ENCODE measurements at places on chromosomes 7 and 10.

- no peak for DNase-seq
Measured at GRCh38 chr7:110808361-110808760, 282.6 kb upstream of the LRRN3 start.

DNA sequence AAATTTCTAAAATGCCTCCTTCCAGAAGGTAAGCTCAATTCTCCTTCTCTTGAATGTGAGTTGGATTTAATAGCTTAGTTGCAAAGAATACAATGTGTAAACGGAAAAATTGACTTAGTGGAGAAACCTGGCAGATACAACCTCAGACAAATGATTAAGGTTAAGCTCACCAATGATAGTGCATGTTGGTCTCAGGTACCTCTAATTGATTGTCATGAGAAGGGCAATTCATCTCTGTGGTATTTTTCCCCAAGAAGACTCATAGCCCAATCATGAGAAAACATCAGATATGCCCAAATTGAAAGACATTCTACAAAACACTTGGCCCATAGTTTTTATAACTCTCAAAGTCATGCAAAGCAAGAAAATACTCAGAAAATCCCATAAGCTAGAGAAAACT lies 36.2 kb upstream of the TMEM106B start:
- DNase-seq: no peak

DNA sequence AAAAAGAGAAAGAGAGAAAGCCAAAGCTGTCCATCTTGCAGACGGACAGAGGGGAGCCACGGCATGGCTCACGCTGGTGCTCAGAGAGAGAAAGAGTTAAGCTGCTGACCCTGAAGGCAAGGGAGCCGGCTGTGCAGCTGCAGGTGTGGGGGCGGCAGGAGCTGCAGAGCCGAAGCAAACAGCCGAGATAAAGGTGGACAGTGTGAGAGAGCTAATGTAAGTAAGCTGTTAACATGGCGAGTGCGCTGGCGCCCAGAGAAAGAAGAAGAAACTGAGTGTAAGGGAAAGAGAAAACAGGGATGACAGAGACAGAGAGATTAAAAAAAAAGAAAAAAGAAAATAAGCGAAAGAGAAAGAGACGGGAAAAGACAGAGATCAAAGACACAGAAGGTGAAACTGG lies 18.2 kb downstream of the COL17A1 start:
- no peak for DNase-seq

DNA sequence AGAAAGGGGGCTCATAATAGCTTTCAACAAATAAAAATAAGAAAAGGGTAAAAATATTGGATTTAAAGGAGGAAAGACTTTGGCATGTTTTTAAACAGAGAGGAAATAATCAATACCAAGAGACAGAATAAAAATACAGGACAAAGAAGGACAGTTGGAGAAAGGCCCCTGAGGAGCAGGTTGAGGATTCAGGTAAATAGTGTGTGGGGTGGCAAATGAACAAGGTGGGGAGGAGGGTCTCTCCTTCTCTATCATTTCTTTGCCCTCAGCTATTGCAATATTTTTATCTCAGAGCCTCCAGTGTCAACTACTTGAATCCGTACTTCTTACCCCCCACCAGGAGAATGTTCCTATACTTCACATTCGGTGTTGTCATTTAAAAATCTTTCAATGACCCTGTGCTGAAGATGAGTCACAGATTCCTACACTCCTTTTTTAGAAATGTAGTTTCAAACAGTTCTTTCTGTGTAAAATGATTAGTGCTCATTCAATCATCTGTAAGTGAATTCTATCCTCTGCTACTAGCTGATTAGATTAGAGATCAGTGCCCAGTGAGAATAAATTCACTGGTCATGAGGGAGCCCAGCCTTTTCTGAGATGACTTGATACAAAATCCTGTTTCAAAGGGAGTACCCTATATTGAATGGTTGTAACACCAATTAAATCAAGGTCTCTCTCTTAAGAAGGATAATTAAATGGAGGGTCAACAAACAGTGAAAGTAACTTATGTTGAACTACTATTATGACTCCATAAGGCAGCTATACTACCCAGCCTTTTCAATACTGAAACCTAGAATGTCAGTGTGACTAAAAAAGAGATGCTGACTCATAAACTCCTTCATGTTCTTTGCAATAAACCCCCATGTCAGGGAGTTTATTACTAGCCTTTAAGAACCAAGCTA lies 50.4 kb upstream of the WNT16 start:
- no peak for DNase-seq

- no peak for DNase-seq
Measured at GRCh38 chr7:19203686-19204085, 58.5 kb upstream of the FERD3L start.

DNA sequence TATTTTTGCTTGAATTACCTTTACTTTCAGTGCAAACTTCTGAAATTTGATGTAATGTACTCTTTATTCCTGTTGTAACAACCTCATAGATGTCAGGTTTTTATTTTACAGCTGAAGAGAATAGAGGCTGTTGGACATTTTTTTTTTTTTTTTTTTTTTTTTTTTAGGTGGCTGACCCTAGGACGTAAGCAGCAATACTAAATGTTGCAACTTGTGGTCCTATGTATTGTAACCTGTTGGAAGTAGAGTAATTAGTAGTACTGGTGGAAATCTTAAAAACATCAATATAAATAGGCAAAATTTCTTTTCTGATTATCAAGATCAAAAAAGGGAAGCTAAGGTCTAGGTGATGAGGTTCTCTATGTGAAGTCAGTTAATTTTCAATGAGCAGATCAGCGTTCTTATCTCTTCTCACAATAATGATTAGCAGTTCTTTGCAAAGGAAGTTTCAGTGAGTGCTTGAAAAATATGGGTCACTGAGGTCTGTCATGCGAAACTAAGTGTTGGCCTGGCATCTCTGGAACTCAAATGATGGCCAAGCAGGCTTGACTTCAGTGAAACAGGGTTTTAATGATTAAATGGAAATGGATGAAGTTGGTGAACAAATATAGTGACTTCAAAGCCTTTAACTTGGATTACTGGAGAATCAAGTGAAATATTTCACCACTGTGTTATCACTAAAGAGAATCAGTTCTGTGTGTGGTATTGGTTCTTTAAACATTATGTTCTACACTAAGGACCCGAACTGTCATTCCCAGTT lies 42.7 kb downstream of the BICC1 start:
- no peak for DNase-seq

- DNase-seq: no peak
Measured at GRCh38 chr10:132497063-132497680, 40.4 kb upstream of the INPP5A start.

GRCh38 chr7:22194658-22195273 lies 162.2 kb downstream of the RAPGEF5 start:
- DNase-seq: no peak

GRCh38 chr7:98085674-98086073 lies 21.0 kb upstream of the LMTK2 start:
- DNase-seq: peak; percentile 7

GRCh38 chr7:117767951-117768350 lies 105.3 kb downstream of the CTTNBP2 start:
- DNase-seq: no peak

GRCh38 chr7:125316466-125316865 lies 386.8 kb upstream of the POT1 start:
- no peak for DNase-seq

DNA sequence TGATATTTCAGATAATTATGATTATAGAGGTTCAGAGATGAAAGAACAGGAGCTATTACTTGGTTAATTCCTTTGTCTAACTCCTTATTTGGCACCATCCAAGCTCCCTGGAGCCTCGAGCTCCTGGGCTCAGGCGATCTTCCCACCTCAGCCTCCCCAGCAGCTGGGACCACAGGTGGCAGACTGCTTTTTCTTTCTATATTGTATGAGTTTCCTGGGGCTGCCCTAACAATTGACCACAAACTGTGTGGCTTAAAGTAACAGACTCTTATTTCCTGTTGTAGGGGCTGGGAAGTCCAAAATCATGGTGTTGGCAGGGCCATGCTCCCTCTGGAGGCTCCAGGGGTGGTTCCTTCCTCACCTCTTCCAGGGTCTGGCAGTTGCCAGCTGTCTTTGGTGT lies 163.3 kb upstream of the ADCY1 start:
- DNase-seq: no peak

GRCh38 chr7:96949766-96950165 lies 55.6 kb upstream of the DLX6 start:
- DNase-seq: no peak

- peak; percentile 71 for DNase-seq
Measured at GRCh38 chr10:70174058-70174741, 3.9 kb upstream of the SAR1A start.

DNA sequence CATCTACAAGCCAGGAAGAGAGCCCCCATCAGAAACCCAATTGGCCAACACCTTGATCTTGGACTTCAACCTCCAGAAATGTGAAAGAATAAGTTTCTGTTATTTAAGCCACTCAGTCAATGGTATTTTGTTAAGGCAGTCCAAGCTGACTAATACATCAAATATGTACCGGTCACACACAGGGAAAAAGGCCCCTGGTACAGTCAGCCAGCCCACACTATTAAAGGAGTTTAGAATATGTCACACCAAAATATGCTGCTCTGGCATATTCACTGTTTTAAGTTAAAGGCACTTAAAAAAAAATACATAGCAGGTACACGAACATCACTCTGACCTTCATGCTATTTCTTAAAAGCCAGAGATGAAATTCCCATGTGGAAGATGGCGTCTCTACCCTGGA lies 15.2 kb upstream of the CDCA7L start:
- no peak for DNase-seq

DNA sequence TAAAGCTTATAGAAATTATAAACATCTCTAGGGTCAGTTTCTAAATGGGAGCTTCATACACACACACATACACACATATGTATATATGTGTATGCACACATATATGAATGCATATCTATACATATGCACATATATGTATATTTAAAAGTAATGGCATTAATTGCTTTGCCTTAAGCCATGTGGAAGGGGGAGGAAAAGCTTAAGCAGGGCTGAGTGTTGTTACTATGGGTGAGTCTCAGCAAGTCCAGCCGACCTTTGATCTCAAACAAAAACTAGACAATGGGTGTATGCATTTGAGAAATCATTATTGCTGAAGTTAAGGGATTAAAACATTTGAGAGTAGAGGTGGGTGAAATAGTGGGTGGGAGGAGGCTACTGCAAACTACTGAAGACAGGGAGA lies 546.7 kb downstream of the MAGI2 start:
- DNase-seq: no peak

DNA sequence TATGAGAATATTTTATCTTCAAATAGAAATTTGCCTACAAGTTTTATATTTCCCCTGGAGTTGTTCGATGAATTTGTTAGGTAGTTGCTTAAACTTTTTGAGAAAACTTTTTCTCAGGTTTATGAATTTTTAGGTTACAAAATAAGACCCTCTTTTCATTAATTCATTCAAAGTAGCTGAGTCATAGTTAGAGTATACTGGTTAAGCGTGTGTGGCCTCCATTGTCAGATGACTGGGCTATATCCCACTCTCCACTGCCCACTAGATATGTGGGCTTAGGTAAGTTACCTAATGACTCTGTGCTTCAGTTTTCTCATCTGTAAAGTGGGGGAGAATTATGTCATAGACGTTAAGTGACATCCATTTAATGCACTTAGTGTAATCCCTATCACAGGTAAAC lies 1.0 kb downstream of the ASB15 start:
- no peak for DNase-seq

DNA sequence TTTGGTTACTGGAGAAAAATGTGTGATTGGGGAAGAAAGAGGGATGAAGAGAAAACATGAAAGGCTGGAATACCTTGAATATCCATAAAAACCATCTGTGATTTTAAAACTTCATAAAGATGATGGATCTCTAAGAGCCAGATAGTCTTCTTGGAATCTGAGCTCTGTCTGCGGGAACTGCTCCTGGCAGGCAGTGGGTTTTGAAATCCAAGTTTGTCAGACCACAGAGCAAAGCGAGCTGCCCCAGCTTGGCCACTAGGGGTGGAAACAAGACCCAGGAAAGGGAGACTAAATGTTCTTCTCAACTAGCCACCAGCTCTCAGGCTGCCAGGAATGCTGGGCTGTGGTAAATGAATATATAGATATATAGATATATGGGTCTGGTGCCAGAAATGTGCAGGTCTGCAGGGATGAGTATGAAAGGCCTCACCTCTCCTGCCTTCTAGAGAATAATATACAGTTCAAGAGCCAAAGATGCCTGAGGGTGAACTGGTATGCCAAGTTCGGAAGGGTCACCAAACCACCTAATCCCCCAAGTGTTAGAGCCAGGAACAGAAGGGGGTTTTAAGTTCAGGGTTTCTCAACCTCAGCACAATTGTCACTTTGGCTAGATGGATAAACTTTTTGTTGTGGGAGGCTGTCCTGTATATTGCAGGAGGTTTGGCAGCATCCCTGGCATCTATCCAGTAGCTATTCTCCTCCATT lies 208.8 kb downstream of the KCNMA1 start:
- DNase-seq: no peak

DNA sequence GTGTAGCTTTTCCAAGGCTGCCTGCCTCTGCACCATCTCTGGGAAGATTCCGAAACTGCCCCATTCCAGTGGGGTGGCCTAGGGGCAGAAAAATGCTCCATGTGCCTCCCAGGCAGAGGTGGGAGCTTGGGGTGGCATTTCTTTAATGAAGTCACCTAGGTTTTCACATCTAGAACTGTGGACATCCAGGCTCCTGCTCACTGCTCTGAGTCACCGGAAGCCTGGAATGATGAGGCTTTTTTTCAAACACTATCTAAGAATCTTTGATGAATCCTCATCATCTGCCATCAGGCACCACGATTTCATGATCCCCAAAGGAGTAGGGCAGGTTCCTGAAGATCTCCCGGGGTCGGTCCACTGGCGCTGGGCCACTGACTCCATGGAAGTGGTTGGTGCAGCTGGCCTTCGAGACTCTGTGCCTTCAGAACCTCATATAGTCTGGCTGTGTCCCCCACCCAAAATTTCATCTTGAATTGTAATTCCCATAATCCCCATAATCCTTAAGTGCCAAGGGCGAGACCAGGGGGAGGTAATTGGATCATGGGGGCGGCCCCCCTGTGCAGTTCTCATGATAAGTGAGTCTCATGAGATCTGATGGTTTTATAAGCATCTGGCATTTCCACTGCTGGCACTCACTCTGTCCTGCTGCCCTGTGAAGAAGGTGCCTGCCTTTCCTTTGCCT lies 37.1 kb downstream of the MTURN start:
- DNase-seq: no peak

- DNase-seq: no peak
Measured at GRCh38 chr7:158470336-158470735, 117.3 kb downstream of the PTPRN2 start.

GRCh38 chr7:47614450-47614849 lies 32.5 kb upstream of the TNS3 start:
- no peak for DNase-seq

GRCh38 chr7:149791-150636 lies 42.4 kb upstream of the FAM20C start:
- DNase-seq: no peak

GRCh38 chr7:1858435-1859265 lies 188.6 kb downstream of the ELFN1 start:
- DNase-seq: no peak

- DNase-seq: no peak
Measured at GRCh38 chr7:18906901-18907300, 210.5 kb downstream of the TWIST1 start.

DNA sequence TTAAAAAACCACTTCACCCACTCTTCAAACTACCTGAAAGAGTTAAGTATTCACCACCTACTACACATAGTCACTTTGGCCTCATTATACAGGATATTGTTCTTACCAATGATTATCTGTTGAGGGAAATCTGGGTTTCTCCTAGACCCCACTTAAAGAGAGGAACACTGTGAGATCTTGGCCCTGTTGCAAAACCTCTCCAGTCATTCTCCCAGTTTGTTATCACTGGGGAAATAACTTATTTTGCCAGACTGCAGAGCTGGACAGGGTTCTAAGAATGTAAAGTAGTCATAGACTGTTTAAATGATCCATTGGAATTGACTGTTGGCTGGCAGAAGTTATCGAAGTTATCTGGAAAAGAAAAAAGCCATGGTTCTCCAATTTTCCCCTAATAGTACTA lies 143.8 kb downstream of the HGF start:
- no peak for DNase-seq
